NCI-H1048 (cell line): ENCODE measurements at places on chromosomes 7 and 10.

DNA sequence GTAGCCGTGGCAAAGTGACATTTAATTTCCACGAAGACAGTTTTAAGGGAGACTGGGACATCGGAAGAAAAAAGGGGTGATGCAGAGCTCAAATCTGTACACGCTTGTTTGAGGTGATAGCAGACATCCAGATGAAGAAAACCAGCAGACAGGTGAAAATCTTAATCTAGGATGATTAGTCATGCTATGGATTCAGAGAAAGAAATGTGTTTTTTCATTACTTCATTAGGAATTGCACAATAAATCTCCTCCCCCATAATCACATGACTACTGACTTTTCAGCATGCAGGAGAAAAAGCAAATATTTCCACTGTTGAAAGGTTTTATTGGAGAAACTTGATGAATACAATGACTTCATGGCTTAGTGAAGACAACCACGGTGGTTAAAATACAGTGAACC is 2.5 kb downstream of the NUDT5 start:
- no peak for DNase-seq

- no peak for DNase-seq
These were observed 4.6 kb downstream of the BHLHA15 start for GRCh38 chr7:98215561-98216495.

- DNase-seq, result no peak
These were observed 13.9 kb downstream of the VCL start for GRCh38 chr10:74011770-74012169.

GRCh38 chr10:627032-627992 is 62.2 kb downstream of the DIP2C start:
- no peak for DNase-seq
